Daoy (cell line): ENCODE measurements at places on chromosomes 12 and 14. TPM values are rescaled to one million over a fixed set of nuclear protein-coding genes. Genes with fewer than 3 reads are reported as not detected.
A peak's percentile ranks its signal among the peaks of the same experiment; 100 is the strongest.

The IFT81 gene
- 8.9 and 12.2 TPM in 2 replicates for total RNA-seq

The ACACB gene
- total RNA-seq: 2.3 and 5.1 TPM in 2 replicates

The GALNT4 gene
- 4.9 and 5.1 TPM in 2 replicates for total RNA-seq

DNA sequence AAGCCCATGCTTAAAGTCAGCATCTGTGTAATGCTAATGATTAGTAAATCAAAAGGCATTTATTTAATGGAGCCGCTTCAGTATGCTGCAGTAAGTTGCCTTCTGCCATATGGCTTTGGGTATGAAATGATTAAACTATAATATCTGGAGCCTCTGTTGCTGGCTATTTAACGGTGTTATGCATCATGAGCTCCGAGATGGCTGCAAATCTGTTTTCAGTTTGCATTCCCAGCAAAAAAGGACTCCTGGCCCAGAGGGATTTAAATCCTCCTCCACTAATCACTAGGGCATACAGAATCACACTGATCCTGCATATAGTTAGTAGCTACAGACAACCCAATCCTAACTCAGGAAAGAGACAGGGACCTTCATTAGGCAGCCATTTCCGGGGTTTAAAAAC is 171.5 kb upstream of the EEA1 start:
- no peak for DNase-seq

DNA sequence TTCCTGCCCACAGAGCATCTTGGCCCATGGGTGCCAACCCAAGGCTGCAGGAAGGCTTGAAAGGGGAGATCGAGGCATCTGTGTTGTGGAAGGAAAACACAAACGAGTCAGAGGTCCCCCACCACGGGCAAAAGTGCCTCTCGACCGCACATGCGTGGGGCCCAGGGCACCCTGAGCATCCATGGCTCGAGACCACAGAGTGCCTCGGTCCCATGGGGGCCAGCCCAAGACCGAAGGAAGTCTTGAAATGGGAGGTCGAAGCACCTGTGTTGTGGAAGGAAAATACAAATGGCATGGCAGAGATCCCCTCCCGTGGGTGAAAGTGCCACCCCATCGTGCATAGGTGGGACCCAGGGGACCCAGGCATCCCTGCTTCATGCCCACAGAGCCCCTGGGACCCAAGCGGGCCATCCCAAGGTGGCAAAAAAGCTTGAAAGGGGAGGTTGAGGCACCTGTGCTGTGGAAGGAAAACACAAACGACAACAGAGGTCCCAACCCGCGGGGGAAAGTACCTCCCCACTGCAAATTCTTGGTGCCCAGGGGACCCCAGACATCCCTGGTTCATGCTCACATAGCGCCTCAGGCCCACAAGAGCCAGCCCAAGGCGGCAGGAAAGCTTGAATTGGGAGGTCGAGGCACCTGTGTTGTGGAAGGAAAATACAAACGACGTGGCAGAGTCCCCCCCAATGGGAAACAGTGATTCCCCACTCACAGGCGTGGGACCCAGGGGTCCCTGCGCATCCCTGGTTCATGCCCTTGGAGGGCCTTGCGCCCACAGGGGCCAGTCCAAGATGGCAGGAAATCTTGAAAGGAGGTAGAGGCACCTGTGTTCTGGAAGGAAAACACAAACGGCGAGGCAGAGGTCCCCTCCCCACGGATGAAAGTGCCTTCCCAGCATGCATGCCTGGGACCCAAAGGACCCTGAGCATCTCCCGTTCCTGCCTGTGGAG is 373.0 kb downstream of the ALG10 start:
- DNase-seq: no peak

The CD163 gene
- under 0.01 TPM in 1 of 2 replicates, not detected in the other for total RNA-seq

DNA sequence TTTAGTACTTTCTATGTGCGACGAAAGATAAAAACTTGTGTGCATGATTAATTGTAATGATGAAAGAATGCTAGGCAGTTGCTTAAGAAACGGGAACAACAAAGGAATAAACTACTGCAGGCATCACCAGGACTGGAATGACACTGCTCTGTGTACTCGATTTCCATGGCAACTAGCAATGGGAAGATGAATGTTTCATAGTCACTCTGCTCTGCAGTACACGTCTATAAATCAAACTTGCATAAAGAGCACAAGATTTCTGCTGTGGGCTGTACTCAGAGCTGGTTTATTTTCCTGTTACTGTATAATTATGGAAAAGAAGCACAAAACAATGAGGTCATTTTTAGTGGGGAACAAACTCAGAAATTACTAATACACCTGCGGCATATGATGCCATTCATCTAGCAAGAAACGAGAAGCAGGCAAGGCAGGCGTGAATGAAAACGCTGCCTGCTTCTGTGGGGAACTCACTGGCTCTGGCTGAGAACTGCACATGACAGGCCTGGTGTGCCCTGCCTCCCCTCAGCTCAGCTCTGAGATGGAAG is 41.8 kb downstream of the EFCAB11 start:
- DNase-seq: peak; percentile 82

- peak; percentile 25 for DNase-seq
These were observed 7.5 kb downstream of the KLRG1 start for GRCh38 chr12:8996682-8997405.

DNA sequence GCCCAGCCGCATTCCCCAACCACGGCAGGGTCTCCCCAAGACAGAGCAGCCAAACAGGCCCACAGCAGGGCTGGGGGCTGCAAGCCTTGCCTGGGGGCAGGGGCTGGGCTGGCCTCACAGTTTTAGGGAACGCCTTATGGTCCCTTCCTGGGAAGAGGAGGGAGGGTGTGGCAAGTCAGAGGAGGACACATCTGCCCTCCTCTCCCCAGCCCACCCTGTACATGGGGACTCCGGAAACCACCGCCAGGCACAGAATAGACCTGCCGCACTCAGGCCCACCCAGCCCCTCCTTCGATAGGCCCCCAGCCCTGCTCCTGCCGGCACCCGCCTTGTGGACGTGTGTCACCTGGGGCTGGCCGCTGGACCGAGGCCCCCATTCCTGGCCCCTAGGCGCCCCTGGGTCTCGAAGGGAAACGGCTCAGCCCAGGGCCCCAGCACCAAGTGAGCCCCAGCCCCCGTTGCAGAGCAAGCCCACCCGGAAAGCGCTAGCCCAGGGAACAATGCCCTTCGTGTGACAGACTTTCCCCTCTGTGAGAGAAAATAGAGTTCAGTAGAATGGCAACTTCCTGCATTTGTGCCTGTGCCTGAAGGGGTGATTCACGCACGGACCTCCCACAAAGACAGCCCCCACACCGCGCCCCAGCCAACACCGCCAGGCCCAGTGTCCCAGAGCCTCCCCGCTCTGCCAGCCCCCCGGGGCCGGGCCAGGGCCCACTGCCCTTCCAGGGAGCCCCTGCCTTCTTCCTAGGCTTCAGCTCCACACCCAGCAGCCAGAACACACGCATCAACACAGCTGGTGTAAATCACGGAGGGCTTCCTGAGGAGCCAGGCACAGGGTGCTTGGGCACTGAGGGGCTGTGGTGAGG is 12.0 kb upstream of the NUDT14 start:
- peak; percentile 85 for DNase-seq

The TMTC1 gene
- 4.3 and 6.7 TPM in 2 replicates for total RNA-seq

DNA sequence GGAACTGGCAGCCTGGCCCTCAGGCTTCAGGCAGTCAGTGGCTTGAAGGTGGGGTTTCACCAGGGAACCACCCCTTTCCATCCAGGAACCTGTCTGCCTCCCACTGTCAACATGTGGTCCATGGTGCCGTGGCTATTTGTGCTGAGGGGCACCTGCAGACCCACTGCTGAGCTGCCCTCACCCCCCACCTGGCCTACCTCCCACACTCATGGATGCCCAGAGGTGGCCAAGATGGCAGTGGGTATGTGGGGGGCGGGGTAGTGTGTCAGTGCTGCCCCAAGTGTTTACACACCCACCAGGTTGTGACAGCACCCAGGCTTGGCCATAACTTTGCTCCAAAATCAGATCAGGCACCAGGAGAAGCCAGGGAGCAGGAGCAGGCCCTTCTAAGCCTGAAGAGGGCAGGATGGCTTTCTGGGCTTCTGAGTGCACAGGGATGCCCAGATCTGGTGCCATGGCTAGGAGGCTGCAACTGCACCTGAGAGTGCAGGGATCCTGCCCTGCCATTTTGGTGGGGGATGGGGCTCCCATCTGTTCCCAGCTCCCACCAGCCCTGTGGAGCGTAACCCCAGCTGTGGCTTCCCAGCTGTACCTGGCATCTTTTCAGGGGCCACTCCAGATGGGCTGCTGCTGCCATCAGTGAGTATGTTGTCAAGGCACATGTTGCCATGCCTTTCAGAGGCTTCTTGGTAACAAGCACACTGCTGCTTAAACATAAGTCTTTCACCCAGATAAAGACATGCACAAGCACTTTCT is 263.9 kb downstream of the LRIG3 start:
- no peak for DNase-seq

DNA sequence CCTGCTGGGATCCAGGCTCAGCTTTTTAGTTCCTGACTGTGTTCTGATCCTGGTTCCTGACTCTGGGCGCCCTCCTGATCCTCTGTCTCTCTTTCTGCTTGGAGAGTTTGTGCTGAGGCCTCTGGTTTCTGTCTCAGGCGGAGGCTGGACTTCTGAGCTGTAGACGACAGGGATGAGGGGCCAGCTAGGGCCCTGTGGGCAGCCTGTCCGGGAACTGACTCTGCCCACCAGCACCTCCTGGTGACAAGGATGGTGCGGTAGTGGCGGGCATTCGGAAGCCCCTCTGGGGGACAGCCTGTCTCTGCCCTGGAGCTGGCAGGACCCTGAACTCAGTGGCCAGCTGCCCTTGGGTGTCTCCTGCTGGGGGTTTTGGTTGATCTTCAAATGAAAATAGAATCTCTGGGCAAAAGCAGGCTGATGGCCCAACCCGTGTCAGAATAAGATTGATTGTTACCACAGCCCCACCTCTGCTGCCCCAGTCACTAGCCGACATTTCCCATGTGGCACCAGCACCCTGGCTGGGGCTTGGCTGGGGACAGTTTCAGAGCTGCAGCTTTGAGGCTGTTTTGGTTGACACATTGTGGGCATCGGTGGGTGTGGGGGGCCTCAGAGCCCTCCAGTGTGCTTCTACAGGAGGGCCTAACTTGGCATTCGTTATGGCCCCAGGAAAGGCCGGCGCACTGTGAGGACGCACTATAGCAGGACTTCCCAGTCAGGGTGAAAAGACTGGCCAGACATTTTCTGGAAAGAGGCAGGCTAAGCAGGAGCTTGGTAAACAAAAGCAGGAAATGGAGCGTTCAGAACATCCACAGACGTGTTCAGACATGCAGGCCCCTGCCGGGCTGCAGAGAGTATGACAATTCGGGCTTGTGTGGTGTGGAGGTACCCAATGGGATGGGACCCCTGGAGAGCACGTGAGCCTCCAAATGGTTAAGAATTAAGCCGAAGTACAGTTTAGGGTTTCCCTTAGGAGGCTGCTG is 16.2 kb downstream of the KRT80 start:
- no peak for DNase-seq

DNA sequence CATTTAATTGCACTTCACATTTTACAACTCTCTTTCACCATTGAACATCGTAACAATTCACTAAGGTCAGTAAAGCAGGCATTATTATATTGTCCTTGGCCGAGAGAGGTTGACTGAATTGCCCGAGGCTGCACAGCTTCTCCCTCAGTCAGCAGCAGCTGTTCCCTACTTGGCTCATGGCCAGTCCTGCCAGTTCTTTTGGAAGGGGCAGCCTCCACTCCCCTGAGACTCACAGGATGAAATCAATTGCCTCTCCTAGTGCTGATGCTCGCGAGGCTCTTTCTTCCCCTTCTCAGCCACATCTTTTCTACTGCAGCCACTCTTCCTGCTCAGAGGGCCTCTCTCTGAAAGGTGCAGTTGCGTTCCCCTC is 79.9 kb upstream of the KCNA1 start:
- peak; percentile 44 for DNase-seq

- no peak for DNase-seq
These were observed 174.8 kb downstream of the EFCAB11 start for GRCh38 chr14:89779707-89780106.

The TMEM179 gene
- 7.4 and 7.5 TPM in 2 replicates for total RNA-seq

DNA sequence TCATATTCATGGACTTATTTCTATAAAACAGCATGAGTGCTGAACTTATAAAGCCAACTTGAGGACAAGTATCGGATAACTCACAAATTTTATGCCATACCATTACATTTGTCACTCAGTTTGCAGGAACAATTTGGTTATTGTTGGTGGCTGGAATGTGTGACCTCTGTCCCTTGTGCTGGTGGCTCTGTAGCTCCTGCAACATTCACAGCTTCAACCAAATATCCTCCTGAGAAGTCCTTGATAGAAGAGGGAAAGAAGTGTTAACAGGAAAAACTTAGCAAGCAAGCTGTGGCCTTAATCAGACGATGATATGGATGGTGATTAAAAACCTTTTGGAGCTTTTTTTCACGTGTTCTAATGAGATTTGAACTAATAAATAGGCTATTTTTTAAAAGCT is 61.0 kb upstream of the DNM1L start:
- DNase-seq: no peak

The HOMEZ gene
- total RNA-seq: 5.8 and 6.9 TPM in 2 replicates

DNA sequence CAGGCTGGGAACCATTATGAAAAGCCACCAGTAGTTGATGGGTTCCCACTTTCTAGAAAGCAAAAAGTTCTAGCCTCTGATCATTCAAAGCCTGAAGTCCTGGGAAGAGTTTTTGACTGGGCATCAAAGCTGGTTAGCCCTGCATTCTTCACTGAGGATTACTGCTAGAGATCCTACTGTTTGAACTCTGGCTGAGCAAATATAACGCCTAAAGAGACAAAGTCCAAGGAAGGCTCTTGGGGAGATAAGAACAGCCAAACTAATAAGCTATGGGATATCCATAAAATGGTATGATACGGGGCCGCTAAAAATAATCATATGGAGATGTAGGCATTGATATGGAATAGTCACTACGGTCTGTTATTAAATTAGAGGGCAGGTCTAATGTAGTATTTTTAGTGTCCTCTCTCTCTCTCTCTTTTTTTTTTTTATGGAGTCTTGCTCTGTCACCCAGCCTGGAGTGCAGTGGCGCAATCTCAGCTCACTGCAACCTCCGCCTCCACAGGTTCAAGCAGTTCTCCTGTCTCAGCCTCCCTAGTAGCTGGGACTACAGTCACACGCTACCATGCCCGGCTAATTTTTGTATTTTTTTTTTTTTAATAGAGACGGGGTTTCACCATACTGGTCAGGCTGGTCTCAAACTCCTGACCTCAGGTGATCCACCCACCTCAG is 35.5 kb downstream of the PLXNC1 start:
- no peak for DNase-seq

DNA sequence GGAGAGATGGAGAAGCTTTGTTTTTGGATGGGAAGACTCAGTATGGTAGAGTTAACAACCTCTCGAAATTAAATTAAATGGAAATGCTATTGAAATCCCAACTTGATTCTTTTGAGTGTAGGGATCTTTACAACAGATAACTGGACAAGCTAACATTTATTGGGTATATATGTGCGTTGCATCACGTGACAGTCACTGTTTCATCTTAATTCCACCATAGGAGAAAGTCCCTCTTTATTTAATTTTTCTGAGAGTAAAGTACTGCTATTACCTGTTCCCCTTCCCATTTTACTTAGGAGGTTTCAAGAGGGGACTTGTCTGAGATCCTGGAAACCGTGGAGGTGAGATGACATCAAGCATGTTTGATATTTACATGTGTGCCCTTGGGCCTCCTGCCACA is 11.1 kb upstream of the DAO start:
- no peak for DNase-seq

DNA sequence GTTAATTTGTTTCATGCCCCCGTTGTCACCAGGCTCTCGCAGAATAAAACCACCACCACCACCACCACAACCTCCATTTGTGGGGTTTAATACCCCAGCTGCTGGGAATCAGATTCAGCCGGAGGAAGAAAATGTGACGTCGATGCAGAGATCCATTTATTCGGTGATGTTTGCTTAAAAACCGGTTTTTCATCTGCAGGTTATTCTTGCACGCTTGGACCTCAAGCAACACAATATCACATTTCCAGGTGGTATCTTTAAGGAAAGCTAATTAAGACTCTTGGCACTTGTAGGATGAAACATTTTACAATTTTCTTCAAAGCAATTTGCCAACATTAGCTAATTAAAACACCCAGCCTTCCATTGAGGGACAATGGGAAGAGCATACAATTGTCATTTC is 39.8 kb downstream of the SPRING1 start:
- DNase-seq: no peak
